Activated gamma-delta T cell treated with anti-CD3 and anti-CD28 coated beads, Interleukin-2, amount 50 U/mL, for 16 hours (primary cell): ENCODE measurements at places on chromosomes 5 and 9.

DNA sequence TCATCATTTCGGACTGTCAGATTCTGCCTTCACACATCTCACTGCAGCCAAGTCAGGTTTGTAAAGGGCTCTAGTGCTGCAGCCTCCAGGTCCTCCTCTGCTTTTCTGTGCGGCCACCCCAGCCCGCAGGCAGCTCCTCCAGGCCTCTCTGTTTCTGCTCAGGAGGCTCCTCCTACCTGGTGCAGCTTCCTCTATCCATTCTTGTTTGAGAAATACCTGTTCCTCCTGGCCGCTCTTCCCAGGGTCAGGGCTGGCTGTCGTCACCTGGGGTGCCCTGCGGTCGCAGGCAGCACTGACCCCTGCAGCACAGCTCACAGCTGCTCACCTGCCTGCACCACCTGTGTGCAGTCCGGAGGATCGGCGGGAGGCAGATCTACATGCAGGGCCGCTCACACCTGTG is 387.7 kb upstream of the IRX4 start:
- DNase-seq, result no peak

- DNase-seq, result no peak
Observed at GRCh38 chr9:133348718-133349573, 928 bp downstream of the RPL7A start.

DNA sequence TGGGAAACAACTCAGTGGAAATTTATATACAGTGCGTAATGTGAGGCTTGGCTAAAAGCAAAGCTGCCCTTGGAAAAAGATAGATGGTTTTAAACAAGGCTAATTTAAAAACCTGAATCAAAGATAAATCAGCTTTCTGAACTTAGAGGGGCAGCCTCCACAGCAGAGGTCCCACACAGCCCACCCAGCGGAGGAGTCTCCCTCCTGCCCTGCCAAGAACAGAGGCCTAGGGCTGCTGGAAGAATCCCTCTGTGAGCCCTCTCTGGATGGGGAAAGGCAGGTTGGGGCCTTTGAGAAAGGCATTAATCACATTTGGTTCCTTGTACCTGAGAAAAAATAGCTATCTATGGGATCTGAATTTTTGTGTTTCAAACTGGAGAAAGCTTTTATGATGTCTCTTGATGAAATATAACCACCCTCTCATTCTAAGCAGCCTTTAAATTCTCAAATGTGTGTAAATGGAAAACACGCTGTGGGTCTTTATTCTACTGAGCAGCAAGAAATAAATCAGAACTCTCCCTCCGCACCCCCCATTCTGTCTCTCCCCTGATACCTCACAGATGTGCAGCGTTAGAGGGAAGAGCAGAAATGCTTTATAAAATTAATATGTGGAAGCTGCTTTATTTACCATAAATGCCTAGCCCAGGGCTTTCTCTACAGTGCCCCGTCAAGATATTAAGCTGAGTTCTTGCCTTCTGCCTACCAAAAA is 329.2 kb downstream of the EFNA5 start:
- no peak for DNase-seq

DNA sequence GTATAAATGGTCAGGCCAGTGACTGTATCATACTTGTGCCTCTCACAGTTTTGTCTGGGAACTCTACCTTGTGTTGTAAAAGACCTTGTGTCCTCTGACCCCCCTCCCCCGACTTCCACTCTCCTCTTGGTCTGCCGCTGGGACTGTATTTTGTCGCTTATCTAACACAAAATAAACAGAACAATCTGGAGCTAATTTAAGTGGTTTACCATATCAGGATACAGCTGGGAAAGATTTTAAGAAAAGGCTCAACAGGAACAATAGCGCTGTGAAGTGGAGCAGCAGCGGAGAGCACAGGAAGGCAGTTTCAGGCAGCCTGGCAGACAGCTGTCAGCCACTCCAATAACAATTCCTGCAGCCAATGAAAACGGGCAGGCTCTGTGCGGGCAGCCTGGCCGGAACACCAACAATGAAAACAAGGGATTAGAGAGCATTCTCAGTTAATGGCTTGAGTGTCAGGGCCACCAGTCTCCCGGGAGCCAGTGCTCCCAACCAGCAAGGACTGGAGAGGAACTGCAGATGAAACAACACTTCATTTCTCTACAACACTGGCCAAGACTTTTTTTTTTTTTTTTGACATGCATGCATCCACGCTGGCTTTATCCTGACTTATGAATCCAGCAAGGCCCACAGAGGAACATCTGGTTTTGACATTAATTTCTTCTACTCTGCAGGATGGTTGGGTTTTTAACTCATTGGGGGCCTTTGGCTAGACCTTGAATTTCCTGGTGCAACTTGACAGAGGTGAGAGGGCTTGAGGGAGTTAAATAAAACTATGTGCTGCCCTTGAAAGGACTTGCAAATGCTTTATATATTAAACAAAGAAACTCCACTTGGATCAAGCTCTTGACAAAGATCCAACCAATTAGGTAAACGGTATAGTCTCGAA is 76.7 kb downstream of the ARSB start:
- DNase-seq, result no peak

- no peak for DNase-seq
Observed at GRCh38 chr9:136047076-136047774, 47.9 kb downstream of the NACC2 start.

DNA sequence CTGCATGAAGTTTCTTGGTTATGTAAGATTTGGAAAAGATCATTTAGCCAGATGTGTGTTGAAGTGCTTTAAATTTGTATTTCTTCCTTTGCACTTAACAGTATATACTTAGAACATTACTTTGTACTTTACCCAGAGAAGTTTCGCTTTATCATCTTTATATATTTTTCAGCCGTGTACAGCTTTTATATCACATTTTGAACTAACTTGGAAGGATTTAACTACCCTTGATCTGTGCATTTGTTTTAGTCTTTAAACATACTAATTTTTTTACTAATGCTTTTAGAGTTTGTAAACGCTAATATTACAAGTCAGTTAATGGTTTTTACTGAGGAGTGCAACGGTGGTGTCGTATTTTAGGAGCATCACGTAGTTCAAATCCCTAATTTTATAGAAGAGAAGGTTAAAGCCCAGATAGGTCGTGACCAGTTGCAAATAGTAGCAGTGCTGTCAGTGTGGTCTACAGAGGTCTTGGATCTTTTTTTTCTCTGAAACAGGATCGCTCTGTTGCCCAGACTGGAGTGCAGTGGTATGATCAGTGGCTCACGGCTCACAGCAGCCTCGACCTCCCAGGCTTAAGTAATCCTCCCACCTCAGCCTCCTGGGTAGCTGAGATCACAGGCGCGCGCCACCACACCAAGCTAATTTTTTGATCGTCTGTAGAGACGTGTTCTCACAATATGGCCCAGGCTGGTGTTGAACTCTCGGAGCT is 2.0 kb downstream of the MATR3 start:
- DNase-seq, result no peak

- no peak for DNase-seq
Observed at GRCh38 chr5:175892015-175892800, 20.8 kb downstream of the CPLX2 start.

- DNase-seq, result no peak
Observed at GRCh38 chr5:96818125-96818788, 10.5 kb upstream of the ERAP1 start.

DNA sequence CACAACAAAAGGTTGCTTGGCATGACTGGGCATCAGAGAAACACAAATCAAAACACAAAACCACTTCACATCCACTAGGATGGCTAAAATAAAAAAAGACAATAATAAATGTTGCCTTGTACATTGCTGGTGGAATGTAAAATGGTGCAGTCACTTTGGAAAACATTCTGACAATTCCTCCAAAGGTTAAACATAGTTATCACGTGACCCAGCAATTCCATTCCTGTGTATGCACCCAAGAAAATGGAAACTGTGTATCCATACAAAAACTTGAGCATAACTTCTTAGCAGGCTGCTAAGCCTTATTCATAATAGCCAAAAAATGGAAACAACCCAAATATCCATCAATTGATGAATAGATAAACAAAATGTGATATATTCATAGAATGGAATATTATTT is 10.2 kb upstream of the SLC46A2 start:
- DNase-seq, result no peak

DNA sequence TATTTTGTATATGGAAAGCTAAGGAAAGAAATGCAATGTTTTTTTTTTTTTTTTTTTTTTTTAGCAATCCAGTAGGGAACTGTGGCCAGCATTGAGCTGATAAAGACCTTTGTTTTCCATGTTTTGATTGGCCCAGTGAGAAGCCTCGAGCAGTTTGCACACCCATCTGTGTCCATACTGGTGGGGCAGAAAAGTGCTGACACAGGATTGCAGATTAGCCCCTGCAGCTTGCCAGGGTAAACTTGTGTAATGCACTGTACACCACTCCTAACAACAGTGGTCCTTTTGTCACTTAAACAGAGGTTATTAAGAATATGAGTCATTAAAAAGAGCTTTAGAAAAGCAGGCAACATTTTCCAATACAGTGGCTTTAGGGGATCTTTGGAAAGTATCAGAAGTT is 132.8 kb upstream of the CDKN2B start:
- no peak for DNase-seq

DNA sequence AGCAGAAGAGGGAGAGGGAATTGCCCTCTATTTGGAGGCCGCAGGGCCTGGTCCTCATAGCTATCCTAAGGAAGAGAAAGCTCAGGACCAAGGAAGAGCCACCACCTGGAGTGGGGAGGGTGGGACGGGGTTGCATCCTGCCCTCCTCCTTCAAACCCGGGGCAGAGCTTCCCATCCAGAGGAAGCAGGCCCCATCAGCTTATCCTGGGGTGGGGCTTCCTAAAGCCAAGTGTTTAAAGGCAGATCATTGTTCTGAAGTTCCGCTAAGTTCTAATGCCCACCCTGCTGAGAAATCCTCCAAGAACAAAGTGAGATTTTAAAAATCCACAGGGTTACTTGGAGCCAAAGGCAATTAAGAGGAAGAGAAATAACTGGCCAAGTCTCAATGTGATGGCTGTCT is 210.3 kb downstream of the C9orf152 start:
- no peak for DNase-seq

GRCh38 chr5:88888291-88888690 is 5.3 kb upstream of the MEF2C start:
- DNase-seq, result no peak

DNA sequence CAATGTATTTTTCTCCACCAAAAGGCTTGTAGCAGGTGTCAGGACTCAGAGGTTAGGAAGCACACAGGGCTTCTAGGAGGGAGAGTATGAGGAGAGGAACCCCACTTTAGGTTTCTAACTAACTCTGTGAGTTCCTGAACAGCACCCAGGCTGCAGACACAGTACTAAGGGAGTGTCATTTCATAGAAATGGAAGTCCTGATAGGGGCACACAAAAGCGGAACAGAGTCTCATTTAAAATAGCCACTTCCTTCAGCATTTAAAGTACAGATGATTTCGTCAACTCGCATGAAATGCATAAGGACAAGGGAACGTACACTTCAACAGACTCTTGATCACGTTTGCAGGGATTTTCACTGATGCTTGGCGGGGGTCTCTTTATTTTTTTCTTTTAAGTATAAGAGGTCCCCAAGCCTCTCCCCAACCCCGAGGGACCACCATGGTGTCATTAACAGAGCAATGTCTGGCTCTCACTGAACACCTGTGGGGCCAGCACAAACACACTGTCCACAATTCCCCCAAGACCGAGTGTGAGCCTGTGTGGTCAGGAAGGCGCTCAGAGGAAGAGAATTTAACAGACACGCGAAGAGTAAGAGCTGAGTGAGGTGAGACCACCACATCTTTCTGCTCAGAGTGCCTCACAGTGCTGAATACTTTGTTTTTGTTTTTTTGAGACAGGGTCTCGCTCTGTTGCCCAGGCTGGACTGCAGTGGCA is 82.3 kb downstream of the SECISBP2 start:
- DNase-seq, result no peak

DNA sequence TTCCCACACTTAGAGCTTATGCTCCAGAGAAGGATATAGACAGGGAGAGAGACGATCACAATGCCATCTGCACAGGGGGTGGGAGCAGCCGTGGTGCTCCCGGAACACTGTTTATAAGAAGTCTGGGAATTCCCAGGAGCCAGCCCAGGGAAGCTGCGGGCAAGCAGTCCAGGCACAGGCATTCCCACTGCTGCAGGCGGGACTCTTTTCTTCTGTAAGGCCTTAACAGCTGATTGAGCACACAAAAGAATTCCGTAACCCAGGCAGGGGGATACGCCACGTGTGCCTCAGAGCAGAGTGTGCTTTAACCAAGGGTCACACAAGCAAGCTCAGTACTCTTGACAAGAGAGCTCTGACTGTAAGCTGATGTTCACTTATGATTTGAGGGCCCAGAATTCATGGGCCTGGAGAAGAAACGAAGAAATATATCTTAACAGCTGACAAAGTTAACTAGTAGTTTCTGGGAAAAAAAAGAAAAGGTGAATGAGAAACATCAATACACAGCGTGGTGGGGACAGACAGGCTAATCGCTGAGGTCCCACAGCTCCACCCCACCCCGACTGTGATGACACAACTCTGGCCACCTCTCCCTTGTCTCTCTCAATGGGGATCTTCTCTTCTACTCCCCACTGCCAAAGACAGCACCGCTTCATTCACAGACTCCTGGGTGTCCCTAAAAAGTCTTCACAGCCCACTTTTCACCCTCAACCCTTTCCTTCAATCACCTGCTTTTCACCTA is 85.9 kb upstream of the SIMC1 start:
- no peak for DNase-seq

GRCh38 chr5:105684799-105685198 is 1985.9 kb downstream of the EFNA5 start:
- DNase-seq, result no peak

GRCh38 chr5:74199005-74199404 is 441.5 kb downstream of the ENC1 start:
- DNase-seq, result no peak

DNA sequence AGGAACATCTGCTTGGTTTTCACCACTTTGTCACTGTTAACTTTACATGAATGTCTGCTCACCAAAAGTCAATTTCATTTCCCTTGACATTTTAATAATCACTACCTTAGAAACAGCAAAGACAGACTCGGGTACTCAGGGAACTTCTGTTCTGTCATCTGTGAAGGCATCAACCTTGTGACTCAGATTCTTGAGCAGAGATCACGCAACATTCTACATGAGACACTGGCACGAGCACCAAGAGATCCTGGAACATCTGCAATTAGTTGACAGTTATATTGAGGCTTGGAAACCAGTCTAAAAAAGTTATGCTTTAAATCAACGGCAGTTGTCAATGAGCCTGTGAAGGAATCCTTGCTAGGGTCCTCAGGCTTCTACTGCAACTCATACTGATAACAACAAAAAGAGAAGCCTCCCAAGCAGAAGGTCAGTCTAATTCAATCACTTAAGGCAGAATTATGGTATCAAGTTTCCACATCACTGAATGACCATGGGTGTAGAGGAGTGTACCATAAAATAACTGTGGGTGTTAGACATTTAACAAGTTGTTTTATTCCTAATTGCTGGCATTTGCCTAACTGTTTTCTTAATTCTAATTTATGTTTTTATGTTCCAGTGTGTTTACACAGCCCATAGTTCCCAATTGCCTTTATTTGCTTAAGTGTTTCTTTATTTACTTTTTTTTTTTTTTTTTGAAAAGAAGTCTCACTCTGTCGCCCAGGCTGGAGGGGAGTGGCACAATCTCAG is 3.3 kb upstream of the PBX3 start:
- no peak for DNase-seq

- DNase-seq, result peak; percentile 7
Observed at GRCh38 chr9:4077499-4078102, 222.3 kb downstream of the GLIS3 start.

GRCh38 chr5:14064841-14065240 is 78.3 kb upstream of the TRIO start:
- no peak for DNase-seq
